ENCODE measurements at places on chromosomes 16 and 17.
A peak's percentile ranks its signal among the peaks of the same experiment; 100 is the strongest.

- no peak for DNase-seq
Observed at GRCh38 chr17:2598166-2598565, 4.7 kb downstream of the PAFAH1B1 start.

DNA sequence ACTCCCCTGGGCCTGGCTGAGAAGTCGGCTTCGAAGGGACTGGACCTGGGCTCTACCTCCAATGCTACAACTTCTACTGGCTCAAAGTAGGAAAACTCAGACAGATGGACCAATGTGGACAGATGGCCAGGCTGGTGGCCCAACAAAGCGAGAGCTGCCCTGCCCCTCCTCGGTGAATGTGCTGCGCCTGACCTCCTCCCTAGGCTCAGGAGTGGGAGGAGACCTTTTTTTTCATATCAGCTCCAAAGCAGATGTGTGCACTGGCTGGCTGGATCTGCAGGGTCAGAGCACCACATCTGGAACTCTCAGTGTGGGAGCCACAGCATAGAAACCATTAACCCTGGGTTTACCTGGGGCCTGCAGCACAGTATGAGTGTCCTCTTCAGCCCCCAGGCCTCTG is 20.8 kb downstream of the ATP6V0D1 start:
- DNase-seq: no peak

GRCh38 chr17:20033415-20033814 is 24.3 kb downstream of the SPECC1 start:
- DNase-seq: no peak

DNA sequence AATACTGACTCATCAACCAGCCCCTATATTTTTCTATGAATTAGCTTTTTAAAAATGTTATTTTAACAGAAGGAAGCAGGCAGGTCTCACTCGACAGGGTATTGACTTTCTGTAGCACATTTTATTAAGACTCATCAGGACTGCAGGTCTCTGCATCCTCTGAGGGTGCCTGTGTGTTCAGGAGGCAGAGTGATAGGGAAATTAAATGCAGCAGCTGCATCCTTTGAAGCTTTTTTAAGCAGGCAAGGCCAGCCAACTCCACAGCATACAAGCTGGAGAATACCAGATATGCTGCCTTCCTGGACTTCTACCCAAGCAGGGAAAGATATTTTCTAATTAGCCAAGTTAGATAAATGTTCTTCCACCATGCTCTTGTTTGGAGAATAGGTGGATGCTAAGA is 124.9 kb downstream of the WSCD1 start:
- no peak for DNase-seq

DNA sequence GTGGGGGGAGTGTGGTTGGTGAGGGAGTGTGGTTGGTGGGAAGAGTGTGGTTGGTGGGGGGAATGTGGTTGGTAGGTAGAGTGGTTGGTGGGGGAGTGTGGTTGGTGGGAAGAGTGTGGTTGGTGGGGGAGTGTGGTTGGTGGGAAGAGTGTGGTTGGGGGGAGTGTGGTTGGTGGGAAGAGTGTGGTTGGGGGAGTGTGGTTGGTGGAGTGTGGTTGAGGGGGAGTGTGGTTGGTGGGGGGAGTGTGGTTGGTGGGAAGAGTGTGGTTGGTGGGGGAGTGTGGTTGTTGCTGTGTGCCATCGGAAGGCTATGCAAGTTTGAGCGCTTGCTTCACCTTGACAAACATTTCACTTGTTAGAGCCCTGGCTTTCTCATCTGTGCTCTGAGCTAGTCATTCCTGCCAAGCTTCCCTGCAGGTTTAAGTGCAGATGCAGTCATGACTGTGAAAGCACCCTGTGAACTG is 20.1 kb downstream of the MINK1 start:
- DNase-seq: no peak

DNA sequence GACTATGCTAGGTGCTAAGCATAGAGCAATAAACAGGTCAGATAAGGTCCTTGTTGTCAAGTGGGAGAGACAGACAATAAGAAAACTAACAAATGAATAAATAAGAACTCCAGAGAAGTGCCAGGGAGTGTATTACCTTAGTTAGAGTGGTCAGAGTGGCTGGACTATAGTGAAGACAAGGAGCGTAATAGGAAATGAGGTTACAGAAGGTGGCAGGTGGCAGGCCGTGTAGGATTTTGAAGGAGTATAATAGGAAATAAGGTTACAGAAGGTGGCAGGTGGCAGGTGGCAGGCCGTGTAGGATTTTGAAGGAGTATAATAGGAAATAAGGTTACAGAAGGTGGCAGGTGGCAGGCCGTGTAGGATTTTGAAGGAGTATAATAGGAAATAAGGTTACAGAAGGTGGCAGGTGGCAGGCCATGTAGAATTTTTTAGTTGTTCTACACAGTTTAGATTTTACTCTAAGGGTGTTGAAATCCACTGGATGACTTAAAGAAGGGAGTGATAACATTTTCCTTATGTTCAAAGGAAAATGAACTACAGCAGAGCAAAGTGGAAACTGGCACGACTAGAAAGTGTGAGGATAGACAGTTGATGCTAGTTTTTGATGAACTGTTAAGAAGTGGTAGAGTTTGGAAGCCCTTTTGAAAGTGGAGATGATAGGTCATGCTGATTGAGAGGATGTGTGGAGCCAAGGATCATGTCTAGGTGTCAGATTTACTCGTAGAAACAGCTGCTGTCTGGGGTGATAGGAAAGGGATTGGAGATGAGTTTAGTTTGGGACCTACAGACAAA is 3.6 kb upstream of the KRTAP3-1 start:
- no peak for DNase-seq

GRCh38 chr17:57305144-57305728 is 48.9 kb downstream of the MSI2 start:
- DNase-seq: no peak

GRCh38 chr17:13598353-13599167 is 3.2 kb downstream of the HS3ST3A1 start:
- DNase-seq: no peak

- DNase-seq: no peak
Observed at GRCh38 chr17:29018788-29019474, 13.1 kb upstream of the SEZ6 start.

DNA sequence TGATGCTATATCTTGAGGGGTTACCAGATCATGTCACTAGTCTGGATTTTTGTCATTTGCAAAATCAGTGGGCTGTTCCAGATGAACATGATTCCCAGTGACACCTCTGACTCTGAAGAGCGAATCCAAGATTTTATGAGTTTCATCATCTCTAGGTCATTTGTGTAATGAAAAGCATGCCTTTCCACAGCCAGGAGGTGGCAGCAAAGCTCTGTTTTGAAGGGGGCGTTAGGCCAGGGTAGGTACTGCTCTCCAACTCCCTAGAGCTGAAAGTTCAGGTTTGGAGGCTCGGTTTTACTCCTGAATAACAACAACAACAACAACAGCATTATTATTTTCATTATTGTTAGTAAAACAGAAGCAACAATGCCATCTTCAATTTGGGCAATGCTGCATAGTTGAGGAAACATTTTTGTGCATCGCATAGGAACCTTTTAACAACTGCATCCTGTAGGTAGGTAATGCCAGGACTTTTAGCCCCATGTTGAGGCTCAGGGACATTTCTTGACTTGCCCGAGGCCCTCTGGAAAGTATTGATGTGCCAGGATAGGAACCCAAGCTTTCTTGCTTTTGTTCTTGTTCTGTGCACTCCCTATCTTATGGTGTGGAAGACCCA is 77.0 kb downstream of the MYH13 start:
- peak; percentile 58 for DNase-seq
